Stimulated activated CD8-positive, alpha-beta memory T cell treated with anti-CD3 and anti-CD28 coated beads, Interleukin-15, amount 100 ng/mL, for 24 hours (primary cell): ENCODE measurements at places on chromosomes 2 and 18.

GRCh38 chr2:4214444-4215205, 511.2 kb downstream of the DCDC2C start:
- DNase-seq, result no peak

DNA sequence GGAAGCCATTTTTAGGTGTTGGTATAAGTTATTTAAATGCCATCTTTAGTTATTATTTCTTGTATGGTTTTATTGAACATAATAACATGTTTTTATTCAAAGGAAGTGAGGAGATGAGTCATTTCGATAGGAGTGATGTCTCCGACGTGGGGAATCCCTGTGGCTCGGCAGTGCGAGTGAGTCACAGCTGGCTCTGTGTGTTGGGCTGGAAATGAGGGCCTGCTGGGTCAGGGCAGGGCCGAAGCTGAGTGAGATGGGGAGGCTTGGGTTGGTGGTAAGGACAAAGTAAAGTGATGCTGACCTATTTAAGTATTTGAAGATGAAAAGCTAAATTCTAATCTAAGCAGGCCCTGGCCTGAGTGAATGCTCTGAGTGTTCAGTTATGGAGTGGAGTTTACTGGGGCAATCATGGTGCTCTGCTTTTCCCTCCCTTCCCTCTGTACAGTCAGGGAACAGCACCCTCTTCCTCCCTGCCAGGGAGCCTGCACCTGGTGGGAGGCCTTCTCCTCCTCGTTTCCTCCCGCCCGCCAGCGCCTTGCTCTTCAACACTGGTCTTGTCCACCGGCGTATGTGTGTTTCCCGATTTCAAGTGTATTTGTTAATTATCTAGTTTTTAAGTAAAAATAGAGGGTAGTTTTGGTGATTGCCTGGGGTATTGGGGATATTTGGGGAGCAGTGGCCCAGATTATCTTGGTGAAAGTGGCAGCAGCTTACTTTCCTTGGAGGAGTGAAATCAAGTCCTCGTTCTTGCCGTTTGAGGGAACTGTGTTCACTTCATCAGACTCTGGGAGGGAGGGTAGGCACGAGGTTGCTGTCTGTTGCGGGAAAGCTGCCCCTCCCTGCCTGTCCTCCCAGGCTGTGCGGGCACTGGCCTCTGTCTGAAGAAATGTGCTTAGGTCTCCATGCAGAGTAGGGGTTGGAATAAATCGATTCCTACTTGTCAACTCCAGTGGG, 157.0 kb downstream of the LDLRAD4 start:
- peak; percentile 31 for DNase-seq

- DNase-seq, result no peak
These were observed 20.2 kb downstream of the ATG16L1 start for GRCh38 chr2:233271693-233272092.

GRCh38 chr2:9554921-9555296, 721 bp downstream of the ADAM17 start:
- no peak for DNase-seq

- DNase-seq, result no peak
These were observed 452.8 kb upstream of the SMIM21 start for GRCh38 chr18:75880266-75880665.

GRCh38 chr2:232771870-232772269, 4.5 kb downstream of the KCNJ13 start:
- DNase-seq, result no peak

GRCh38 chr2:83172841-83173240, 1286.2 kb downstream of the SUCLG1 start:
- no peak for DNase-seq

GRCh38 chr2:206080927-206081326, 5.0 kb downstream of the INO80D start:
- DNase-seq, result no peak

GRCh38 chr2:148680462-148680861, 35.9 kb downstream of the EPC2 start:
- no peak for DNase-seq

GRCh38 chr2:239895669-239896068, 129.5 kb downstream of the NDUFA10 start:
- DNase-seq, result no peak

DNA sequence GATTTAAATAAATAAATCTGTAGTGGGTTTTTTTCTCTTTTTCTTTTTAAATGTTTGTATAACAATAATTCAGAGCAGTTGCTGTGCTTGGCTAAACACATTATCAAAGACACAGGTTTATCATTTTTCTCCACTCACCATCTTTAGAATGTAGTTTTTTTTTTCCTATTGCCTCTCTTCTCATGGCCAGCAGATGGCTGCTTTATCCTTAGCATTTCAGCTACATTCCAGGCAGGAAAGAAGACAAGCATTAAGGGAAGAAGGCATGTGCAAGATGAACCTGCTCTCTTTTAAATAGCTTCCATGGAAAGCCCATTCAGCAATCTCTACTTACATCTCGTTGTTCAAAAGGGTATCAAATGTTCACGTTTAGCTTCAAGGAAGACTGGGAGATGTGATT, 42.6 kb downstream of the ARHGAP15 start:
- no peak for DNase-seq

DNA sequence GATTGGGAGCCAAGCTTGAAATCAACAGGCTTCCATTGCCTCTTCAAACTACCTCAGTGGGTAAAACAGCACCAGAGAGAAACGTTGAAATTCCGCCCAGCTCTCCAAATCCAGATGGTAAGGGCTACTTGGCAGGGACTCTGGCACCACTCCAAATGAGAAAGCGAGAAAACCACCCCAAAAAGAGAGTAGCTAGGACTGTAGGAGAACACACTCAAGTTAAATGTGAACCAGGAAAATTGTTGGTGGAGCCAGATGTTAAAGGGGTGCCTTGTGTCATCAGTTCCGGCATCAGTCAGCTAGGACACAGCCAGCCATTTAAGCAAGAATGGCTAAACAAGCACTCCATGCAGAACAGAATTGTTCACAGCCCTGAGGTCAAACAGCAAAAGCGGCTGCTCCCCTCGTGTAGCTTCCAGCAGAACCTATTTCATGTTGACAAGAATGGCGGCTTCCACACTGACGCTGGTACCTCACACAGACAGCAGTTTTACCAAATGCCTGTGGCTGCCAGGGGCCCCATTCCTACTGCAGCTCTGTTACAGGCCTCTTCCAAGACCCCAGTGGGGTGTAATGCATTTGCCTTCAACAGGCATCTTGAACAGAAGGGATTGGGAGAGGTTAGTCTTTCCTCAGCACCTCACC, 167.3 kb downstream of the ASXL3 start:
- DNase-seq, result no peak

DNA sequence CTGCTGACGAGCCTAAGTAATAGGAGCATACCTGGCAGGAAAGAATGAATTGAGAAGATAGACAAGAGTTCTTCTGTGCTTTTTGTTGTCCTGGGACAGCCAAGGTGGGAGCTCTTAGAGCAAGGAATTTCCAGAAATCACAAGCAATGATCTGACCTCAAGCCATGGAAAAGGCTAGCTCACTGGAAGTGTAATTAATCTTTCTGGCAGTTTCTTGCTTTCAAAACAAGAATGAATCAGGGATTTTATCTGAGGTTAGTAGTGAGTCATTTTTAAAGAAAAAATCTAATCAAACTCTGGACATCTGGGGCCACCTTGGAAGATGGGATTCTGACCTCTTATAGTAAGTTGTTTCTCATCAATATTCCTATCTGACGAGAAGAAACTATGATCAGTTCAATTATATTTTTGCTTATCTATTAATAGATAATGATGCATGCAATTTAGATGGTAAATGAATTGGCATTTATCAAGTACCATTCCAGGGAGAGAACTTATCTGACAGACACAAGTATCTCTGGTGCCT, 98.0 kb downstream of the ADCYAP1 start:
- DNase-seq, result no peak

DNA sequence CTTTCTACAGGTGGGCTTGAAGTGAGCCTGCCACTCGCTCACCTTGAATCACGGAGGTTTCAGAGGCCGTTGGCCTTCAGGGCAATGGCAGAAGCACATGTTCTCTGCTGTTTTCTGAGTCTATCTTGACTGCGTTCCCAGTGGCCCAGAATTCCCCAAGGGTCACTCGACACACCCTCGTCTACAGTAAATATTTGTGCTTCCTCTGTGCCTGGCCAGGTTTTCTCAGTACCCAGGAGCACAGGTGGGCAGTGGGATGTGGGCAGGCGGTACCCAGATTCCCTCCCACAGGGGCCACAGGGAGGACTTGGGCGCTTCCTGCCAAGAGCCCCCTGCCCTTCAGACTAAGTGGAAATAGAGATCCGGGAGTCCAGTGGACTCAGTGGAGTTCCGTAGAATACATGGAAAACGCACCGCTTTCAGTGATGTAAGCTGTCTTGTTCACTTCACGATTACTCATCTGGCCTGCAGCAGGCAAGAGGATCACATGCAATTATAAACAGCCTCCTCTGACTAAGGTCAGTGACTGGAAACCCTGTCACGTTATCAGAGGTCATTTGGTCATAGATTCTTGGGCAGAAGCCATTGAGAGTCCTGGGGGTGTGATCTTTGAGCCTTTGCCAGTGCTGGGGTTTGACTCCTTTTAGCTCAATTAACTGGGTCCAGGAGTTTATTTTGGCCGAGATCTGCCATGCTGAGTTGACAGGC, 179.8 kb downstream of the NEDD4L start:
- DNase-seq, result no peak

DNA sequence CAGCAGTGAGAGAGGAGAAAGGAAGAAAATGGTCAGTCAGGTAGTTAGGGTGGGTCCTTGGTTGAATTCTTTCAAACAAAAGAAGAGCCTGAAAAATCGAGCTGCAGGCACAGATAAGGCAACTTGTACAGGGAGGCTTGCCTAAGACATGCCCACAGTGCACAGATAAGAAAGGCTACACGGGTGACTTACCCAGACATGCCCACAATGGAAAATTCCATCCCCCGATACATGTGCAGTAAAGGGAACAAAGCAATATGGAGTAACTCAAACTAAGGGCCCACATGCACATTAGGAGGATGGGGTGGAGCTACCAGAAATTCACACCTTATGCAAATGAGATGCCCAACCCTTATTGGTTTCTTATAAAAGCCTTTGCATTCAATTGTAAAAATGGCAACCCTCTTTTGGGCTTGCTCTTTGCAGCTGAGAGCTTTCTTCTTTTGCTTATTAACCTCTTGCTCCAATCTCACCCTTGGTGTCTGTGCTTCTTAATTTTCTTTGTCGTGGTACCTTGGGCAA, 110.3 kb upstream of the RMP24 start:
- DNase-seq, result no peak

- no peak for DNase-seq
These were observed 34.6 kb downstream of the ASXL3 start for GRCh38 chr18:33612632-33613031.

- no peak for DNase-seq
These were observed 7.6 kb downstream of the INHBB start for GRCh38 chr2:120353591-120353898.

GRCh38 chr2:167438206-167438605, 549.9 kb downstream of the XIRP2 start:
- DNase-seq, result no peak

DNA sequence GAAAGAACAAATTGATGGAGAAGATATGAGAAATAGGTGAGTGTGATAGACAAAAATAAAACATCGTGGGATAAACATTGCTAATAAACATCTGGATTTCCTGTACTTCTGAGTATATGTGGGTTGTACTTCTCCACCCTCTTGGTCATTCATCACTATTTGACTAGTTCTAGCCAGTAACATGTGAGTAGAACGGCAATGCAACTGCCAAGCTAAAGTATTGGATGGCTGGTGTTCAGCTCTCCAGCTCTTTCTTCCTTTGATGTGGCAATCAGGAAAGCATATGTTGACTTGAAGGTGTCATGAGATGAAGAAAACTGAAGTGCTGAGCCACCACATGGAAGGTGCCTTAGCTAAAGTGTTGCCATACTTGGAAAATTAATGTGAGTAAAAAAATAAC, 144.9 kb downstream of the SCG2 start:
- DNase-seq, result no peak

DNA sequence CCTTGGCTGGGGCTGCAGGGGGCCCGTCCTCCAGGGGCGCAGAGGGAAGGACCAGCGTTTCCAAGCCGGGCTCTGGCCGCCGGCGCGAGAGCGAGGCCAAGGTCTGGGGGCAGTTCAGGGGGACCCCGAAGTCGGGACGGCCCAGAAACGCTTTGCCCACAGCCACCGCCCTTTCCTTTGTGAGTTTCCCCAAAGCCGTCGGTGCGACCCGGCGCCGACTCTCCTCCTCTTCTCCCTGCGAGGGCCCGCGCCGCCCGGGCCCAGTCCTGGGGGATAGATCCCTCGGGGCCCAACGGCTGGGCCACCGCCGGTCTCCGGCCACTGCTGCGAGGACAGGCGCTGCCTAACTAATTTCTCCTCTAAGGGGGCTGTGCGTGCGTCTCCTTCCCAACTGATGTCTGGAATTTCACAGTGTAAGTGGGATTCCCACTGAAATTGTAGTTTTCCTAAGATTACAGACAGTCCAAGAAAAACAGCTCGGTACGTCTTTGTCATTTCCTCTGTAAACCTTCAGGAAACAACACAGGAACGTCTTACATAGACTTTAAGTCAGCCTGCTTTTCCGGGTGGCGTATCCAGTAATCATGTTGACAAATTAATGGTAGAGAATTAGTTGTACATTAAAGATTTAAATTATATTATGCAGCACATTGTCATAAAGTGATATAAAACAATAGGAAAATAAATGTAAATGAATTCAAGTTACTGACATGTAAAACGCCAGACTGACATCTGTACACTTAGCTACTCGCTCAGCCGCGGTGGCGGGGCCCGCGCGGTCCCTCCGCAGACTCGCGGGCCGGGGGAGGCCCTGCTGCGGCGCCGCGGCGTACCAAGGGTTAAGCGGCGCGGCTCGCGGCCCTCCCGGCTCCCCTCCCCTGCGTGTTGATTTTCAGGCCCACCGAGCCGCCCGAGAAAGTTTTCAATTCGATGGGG, 139.4 kb upstream of the SIX3 start:
- no peak for DNase-seq

DNA sequence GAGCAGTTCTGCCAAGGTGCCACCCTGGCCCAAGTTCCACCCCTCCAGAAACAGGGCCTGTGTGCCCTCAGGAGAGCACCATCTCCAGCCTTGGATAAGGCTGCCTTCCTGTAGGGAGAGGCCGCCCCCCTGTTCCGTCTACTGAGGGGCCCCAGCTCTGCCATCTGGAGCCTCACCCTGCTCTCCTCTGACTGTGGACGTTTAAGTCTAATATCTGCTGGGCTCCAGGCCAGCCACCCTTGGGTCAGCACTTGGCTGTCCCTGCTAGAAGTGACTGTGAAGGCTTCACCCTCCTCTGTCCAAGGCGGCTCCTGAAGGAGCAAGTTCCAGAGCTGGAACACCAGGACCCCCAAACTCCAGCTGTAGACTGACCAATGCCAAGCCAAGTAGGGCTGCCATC, 26.3 kb downstream of the RHOB start:
- no peak for DNase-seq

- no peak for DNase-seq
These were observed 72.9 kb upstream of the ZNF516 start for GRCh38 chr18:76567835-76568445.

DNA sequence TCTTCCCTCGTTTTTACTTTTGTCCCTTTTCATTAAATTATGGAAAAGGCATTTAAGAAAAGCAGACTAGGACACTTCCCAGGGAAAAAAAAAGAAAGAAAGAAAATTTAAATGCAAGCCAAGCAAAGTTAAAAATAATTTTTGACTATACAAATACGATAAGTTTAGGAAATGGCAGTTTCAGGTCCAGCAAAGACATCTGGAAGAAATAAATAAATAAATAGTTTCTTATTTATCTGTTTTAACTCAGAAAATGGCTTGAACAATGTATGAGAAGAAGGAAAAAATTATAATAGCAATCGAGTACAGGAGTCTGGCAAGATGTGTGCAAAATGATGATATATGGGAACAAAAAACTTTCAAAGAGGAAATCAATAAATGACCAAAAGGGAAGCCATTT, 114.6 kb upstream of the NCKAP5 start:
- DNase-seq, result no peak

GRCh38 chr2:88859461-88859860, 168.0 kb downstream of the RPIA start:
- no peak for DNase-seq
